ENCODE measurements at places on chromosomes 5 and 9.

GRCh38 chr9:132800038-132800648 lies 77.9 kb downstream of the AK8 start:
- peak; percentile 52 for DNase-seq

- DNase-seq: peak; percentile 89
Observed at GRCh38 chr9:129495620-129496472, 125.1 kb downstream of the C9orf50 start.

- DNase-seq: no peak
Observed at GRCh38 chr9:71743217-71743705, 25.1 kb downstream of the CEMIP2 start.

GRCh38 chr9:16441791-16442190 lies 428.7 kb downstream of the BNC2 start:
- DNase-seq: no peak

- peak; percentile 34 for DNase-seq
Observed at GRCh38 chr5:61289669-61290306, 42.3 kb upstream of the ZSWIM6 start.

- no peak for DNase-seq
Observed at GRCh38 chr5:54518818-54519508, 1.4 kb downstream of the SNX18 start.

DNA sequence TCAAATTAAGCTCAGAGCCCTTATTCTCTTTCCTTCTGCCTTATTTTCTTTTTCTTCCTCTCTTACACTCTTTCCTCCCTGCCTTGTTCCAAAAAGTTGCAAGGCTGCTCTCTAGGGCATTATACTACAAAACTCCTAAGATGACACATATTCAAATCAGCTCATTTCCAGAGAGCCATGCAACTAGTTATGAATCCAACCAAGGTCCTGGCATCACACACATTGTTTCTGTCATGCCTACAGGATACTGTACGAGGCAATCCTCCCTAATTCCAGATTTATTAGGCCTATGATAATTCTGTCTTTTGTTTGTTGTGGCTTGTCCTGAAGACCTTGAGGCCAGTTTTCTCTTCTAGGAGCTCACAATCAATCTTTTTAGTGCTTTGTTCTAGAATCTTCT lies 87.0 kb upstream of the TBCA start:
- DNase-seq: no peak

DNA sequence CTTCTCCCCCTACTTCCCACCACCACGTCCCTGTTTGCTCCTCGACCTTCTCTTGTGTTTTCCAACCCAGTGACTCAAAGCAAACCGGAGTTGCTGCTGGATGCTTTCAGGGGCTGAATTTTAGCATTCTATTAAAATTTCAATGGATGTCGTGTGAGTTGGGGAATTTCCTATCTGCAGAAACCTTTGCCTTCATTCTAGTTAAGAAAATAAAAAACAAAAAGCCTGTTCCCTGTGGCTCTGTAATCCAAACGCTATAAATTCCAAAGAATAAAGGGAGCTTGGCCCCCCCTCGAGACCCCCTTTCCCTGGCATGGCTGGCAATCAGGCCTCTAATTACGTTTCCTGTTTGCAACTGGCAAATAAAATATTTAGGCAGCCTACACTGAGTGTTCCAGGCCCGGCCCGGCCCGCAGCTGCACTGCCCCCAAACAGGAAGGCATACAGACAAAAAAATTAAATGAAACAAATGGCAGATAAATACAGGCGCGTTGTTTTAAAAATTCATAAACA lies 139.4 kb upstream of the PPP1R26 start:
- DNase-seq: no peak

GRCh38 chr9:126295082-126295477 lies 31.5 kb upstream of the MVB12B start:
- DNase-seq: no peak

- no peak for DNase-seq
Observed at GRCh38 chr9:134178768-134179551, 14.6 kb upstream of the RNU6ATAC start.

GRCh38 chr9:18825656-18826170 lies 207.3 kb downstream of the SAXO1 start:
- no peak for DNase-seq

- DNase-seq: no peak
Observed at GRCh38 chr5:141186897-141187512, at the start of gene PCDHB9. TSS of gene PCDHB9 (plus strand) at chr5:141187161. CDS start at chr5:141187319, 158 bp downstream.

DNA sequence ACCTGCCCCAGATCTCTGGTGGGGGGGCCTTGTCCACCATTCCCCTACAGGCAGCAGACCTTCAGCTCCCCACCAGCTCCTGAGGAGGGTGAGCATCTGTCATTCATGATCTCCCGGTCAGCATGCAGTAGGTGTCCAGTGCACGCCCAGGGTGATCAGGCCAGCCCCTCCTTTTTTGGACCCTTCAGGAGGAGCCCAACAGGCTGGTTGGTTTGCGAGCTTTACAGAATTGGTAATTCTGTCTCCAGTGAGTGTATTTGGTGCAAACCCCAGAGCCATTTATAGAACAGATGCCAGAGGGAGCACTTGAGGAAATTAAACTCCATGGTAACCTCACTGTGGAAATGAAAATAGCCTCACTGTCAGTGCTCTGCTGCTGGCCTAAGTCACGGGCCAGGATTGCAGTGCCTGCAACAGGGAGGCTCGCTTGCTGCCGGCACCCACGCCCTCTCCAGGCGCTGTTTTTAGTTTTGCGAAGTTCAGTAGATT lies 23.4 kb downstream of the WNK2 start:
- no peak for DNase-seq

DNA sequence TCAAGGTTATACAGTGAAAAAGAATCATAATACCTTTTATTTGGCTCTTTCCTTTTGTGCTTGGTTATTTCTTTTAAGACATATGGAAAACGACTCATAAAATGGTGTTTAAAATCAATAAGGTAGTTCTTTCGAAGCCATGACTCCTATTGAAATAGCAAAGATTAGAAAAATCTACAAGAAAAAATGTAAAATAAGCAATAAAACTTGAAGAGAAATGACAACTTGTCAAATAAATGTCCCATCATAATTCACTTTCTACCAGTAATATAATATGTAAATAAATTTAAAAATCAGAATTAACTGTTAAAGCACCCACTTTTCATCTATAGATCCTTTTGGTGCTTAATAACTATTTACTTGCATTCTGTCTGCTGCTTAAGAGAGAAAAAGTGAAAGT lies 12.5 kb downstream of the TEX10 start:
- no peak for DNase-seq

DNA sequence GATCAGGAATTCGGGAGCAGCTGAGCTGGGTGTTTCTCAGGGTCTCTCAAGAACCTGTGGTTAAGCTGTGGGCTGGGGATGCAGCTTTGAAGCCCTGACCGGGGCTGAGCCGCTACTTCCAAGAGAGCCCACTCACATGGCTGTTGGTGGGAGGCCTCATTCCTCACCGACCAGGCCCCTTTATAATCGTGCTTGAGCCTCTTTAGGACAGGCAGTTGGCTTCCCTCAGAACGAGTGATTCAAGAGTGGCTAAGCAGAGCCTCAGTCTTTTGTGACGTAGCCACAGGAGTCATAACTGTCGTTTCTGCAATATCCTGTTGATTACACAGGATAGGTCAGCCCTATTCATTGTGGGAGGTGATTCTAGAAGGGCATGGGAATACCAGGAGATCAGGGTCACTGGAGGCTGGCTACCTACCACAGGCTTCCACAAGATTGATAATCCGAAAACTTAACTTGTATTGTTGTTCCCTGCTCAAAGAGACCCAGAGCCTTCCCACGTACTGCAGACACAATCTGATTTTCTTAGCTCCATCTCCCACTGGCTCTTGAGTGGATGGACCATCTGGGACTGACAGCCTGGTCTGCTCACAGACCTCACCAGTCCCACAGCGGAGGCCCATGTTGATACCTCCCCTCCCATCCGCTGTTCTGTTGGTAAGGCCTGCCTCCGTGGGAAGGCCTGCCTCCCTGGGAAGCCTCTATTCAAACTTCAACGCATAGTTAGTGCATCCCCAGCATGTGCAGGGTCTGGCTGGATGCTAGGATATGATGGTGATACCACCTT lies 3.0 kb upstream of the ERGIC1 start:
- peak; percentile 74 for DNase-seq

GRCh38 chr5:138716456-138716924 lies 36.7 kb upstream of the CTNNA1 start:
- DNase-seq: no peak

DNA sequence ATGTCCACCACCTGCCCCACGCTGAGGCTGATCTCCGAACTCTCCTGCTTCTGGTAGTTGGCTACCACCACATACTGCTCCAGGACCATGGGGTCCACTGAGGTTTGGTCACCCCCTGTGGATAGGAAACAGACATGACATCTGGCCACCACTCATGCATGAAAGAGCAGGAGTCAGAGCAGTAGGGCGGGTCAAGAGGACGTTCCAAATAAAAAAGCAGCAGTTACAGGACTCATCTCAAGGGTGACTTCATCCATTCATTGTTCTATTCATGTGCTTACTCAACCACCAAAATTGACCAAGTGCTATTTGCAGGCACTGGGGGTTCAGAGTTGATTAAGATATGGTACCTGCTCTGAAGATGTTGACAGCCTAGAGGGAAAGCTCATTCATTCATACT lies 79.2 kb upstream of the UBTD2 start:
- no peak for DNase-seq

DNA sequence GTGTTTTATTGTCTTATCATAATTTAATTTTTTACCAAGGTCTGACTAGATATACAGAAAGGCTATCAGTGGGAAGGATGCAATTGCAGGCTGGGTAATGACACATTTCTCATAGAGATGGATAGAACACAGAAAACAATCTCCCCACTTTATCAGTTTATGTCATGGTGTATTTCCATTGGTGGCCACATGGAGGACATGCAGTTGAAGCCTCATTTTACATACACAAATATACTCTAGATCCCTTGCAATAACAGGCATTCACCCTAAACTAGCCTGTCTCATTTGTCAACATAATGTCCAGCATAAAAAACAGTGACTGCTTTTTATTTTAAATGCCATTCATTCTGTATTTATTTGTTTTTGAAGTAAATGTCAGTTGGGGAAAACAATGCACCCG lies 526.3 kb downstream of the GABRG2 start:
- DNase-seq: no peak

DNA sequence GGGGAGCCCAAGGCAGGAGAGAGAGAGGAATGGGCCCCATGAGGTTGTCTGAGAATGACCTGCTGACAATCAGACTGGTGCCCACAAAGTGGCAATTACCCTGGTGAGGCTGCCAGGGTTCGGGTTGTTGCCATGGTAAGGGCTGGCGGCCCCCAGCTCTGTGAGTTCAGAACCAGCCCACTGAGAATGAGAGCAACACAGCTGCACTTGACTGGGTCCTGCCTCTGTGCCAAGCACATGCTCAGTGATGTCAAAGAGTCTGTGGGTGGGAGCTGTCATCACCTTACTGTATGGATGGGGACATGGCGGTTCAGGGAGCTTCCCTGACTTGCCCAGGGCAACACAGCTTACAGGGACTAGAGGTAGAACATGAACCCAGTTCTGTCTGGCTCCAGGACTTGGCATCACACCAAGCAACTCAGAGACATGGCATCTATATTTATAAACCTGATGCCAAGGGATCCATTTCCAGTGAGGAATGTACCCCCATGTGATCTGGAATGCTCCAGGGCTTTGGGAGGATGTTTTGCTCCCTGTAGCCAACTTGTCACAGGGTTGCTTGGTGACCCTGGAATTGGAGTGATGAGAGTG lies 38.2 kb upstream of the TEX48 start:
- DNase-seq: peak; percentile 5

DNA sequence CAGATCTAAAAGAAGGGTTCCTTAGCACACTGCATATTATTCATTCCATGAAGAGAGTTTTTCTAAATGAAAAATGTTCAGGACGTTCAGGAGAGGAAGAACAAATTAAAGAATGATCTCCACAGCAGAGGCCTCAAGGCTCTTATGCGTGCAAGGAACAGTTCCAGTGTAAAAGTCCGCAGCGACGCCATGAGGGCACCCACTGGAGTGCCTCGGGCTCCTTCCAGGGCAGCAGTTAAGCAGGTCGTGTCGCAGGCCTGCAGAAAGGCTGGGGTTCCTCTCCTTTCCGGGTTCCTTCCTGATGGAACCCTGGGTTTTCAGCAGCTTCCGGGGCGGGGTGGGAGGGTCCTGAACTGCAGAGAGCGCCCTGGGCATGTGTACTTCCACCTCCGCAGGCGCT lies 87.1 kb upstream of the SELENOP start:
- DNase-seq: no peak

DNA sequence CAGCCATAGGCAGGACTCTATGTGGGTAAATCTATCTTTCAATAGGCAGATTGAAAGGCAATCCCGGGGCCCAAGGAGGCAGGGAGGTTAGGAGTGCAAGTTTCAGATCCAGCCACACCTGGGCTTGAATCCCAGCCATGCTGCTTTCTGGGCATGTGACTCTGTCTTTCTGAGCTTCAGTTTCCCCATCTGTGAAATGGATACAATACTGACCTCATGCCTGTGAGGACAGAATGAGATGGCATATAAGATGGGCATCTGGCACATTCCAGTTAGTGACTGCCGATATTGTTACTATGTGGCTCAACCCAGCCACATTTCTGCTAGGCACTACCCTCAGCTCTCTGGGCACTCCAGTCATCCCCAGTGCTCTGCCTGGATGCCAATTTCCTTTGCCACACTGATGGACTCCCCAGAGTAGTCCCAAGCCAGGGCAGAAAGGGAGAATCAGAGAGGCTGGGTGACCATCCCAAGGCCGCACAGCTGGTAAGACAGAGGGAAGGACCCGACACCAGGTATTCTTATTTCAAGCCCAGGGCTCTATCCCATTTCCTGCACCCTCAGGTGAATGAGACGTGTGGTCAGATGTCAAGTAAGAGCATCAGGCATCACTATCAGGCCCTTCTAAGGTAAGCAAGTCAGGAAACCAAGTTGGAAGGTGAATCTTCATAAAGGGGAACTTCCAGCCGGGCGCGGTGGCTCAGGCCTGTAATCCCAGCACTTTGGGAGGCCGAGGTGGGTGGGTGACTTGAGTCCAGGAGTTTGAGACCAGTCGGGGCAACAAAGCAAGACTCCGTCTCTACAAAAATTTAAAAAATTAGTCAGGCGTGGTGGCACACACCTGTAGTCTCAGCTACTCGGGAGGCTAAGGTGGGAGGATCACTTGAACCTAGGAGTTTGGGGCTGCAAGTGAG lies 38.7 kb downstream of the SH3PXD2B start:
- DNase-seq: no peak

GRCh38 chr9:121191235-121191634 lies 10.4 kb downstream of the RAB14 start:
- no peak for DNase-seq

GRCh38 chr9:137987244-137988030 lies 109.9 kb downstream of the CACNA1B start:
- DNase-seq: no peak

DNA sequence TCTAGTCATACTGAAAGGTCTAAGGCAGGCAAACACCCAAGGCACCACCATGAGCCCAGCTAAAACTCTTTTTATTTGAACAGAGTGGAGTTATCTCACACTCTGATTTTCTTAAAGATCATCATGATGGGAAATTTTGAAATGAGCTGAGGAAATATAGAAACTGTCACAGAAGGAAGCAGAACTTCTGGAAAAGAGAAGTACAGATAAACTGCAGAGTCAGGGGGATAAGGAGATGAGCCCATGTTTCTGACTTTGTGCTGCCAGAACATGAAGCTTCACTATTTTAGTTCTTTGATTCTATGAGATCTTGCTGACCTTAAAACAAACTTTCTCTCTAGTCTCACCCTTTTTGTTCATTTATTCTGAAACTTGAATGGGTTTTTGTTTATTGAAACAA lies 406.5 kb upstream of the EDIL3 start:
- peak; percentile 93 for DNase-seq
